Calu3 (cell line): ENCODE measurements at places on chromosomes 16 and 17. TPM values are rescaled to one million over a fixed set of nuclear protein-coding genes. Genes with fewer than 3 reads are reported as not detected.

CACNG5 gene
- total RNA-seq, result not detected in 2 replicates

ODAD4 gene
- 0.73 and 2.7 TPM in 2 replicates for total RNA-seq

ENO3 gene
- 12.3 and 12.9 TPM in 2 replicates for total RNA-seq

RTN4RL1 gene
- total RNA-seq, result not detected in 2 replicates

HOXB4 gene
- 28.0 and 31.1 TPM in 2 replicates for total RNA-seq
